H4 (cell line): ENCODE measurements at places on chromosomes 13 and 19. TPM values are rescaled to one million over a fixed set of nuclear protein-coding genes. Genes with fewer than 3 reads are reported as not detected.

- no peak for DNase-seq
Observed at GRCh38 chr13:106296723-106297122, 238.7 kb downstream of the EFNB2 start.

DNA sequence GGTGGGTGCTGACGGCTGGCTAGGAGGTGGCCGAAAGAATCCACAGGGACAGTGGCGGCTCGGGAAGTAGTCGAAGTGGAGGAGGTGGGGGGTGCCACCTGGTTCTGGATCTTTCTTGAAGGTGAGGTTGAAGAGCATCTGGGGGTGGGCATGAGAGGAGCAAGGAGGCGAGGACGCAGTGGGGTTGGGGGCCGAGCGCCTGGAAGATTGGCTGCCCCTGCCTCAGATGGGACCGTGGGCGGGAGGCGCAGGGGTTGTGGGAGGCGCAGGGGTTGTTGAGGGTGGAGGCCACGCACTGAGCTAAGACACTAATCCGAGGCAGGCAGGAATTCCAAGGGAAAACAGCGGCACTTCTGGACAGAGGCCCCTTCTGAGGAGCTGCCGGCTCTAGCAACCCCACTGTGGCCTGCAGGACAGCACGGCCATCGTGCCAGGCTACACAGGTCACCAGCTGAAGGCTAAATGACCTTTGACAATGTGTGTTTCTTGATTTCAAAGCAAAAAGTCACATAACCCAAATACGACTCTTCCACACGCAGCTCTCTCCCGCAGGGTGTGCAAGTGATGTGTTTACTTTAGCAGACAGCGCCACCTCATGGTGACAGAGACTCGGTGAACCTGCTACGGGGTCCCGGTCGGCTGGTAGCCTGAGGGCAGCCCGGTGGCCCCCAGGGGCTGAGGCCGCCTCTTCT is 44.1 kb upstream of the RANBP3 start:
- peak; percentile 52 for DNase-seq

GRCh38 chr13:38180126-38180525 is 169.5 kb upstream of the UFM1 start:
- no peak for DNase-seq

- DNase-seq = no peak
Observed at GRCh38 chr13:53028637-53029203, at the start of gene OLFM4. OLFM4 (plus strand) TSS chr13:53028813; CDS start chr13:53028837, 24 bp downstream.

DNA sequence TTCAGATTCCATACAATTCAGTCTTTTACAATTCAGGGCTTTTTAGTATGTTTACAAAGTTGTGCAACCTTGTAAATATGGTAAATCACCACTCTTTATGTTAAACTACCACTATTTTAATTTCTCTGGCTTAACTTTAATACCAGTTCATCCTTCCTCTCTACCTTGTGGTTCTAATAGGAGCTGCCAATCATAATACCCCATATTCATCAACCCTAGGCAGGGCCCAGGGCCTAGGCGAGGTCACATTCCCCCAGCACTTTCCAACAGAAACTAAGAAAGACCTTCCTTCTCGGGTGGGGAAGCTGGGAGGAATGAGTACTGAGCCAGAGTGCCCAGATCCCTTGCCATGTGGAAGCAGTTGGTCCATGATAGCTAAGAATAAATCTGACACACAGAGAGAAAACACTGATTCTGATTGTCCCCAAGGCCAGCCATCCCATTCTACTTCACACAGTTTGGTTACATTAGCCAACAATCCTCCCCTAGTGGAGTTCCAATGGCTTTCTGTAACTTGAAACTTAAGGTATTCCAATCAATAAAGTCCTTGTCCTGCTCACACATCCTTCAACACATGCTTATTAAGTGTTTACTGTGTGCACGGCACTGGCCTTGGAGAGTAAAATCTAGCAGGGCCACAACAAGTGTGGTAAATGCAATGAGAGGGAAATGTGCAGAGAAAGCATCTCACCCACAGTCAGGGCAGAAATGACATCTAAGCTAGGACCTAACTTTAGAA is 76.8 kb downstream of the NUFIP1 start:
- DNase-seq = no peak

GRCh38 chr13:29140277-29140676 is 320.1 kb downstream of the MTUS2 start:
- DNase-seq = peak; percentile 53

GRCh38 chr19:1324249-1324805 is 38.7 kb downstream of the EFNA2 start:
- DNase-seq = no peak

GRCh38 chr19:18273561-18274218 is 562 bp downstream of the IQCN start:
- no peak for DNase-seq

The CUL4A gene
- 61.0 and 62.3 TPM in 2 replicates for total RNA-seq

The CEACAM21 gene
- 0.14 TPM in 1 of 2 replicates, not detected in the other for total RNA-seq

The NAA16 gene
- total RNA-seq = 6.6 and 6.8 TPM in 2 replicates

The CBARP gene
- 0.37 and 1.2 TPM in 2 replicates for total RNA-seq

The ABHD17A gene
- total RNA-seq = 20.2 and 40.6 TPM in 2 replicates

The CRX gene
- not detected in 2 replicates for total RNA-seq

The OR10H1 gene
- not detected in 2 replicates for total RNA-seq
